Activated B cell treated with CpG ODN at 0.5 μM for 24 hours (primary cell): ENCODE measurements at places on chromosomes 6 and 20.

- DNase-seq, result no peak
Measured at GRCh38 chr6:24640166-24640565, 5.8 kb downstream of the KIAA0319 start.

- DNase-seq, result no peak
Measured at GRCh38 chr6:11628562-11628961, 91.0 kb downstream of the TMEM170B start.

DNA sequence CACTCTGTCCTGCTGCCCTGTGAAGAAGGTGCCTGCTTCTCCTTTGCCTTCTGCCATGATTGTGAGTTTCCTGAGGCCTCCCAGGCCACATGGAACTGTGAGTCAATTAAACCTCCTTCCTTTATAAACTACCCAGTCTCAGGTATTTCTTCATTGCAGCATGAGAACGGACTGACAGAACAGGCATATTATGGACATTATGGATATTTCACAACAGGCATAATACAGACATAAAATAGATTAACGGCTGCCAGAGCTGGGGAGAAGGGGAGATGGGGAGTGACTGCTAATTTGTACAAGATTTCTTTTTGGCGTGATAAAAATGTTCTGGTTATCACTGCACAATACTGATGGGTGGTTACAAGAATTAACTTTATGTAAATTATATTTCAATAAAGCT is 29.4 kb downstream of the TRPC4AP start:
- no peak for DNase-seq

- DNase-seq, result no peak
Measured at GRCh38 chr6:112640891-112641290, 293.8 kb downstream of the RFPL4B start.

- DNase-seq, result no peak
Measured at GRCh38 chr6:35474131-35474941, 6.1 kb downstream of the RPL10A start.
